Mesothelial cell of epicardium (in vitro differentiated cells): ENCODE measurements at places on chromosomes 4 and X.

DNA sequence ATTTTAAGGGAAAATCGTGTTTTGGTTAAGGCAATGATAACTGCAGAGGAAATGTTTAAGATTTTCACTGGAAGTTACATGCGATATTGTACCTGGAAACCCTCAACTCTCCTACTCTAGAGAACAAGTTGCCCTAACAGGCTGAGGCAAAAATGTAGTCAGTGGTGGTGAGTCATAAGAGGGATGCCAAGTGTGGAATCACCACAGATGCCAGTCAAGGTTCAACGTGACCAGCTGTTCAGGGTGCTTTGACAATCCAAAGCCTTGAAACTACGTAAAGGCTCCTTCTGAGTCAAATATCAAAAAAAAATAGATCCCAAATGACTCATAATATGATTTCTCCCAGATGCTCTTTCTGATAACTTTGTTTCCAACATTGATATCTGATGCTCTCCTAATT, 77.9 kb upstream of the AFF2 start:
- no peak for DNase-seq

- no peak for DNase-seq
Observed at GRCh38 chr4:184115399-184115798, 102.3 kb downstream of the ENPP6 start.

DNA sequence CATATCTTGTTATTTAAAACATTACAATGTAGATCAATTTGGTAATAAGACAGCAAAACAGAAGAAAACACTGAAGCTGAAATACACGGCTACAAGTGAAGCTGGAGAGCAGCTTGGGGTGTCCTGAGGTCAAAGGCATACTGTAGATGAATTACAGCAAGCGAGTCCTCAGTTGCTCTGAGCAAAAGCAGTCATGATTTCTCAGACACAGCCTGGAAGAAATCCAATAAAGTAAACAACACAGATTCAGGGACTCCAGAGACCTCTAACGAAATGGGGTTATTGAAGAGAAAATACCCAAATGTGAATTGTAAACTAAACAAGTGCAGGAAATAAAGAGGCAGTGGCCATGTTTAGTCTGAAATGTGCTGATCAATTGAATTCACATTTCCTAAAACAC, 324.4 kb downstream of the CAMK2D start:
- no peak for DNase-seq

DNA sequence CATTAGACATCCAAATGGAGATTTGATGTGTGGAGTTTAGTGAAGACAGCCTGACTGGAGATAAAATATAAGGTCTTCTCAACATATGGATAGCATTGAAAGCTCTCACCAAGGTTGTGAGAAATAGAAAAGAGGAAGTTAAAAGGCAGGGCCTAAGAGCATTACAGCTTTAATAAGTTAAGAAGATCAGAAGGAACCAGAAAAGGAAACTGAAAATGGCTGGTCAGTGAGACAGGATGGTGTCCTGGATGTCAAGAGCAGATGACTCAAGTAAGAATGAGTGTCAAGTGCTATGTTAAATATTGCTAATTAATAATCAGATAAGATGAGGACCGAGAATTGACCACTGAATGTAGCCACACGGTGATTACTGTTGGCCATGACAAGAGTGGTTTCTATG, 642.9 kb downstream of the STPG2 start:
- DNase-seq: no peak

GRCh38 chrX:134444681-134445080, 15.3 kb upstream of the HPRT1 start:
- DNase-seq: no peak
